Subcutaneous adipose tissue (tissue), 4 donors: ENCODE measurements at places on chromosomes 4 and X. TPM values are rescaled to one million over a fixed set of nuclear protein-coding genes. Genes with fewer than 3 reads are reported as not detected.

Gene GYPE
- 3.4 TPM for total RNA-seq

Gene PNMA3
- 0.57 TPM for total RNA-seq

Gene RFC1
- 40.8 TPM for total RNA-seq

Gene GPRIN3
- 6.8 TPM for total RNA-seq
